ENCODE measurements at places on chromosomes 11 and 22. TPM values are rescaled to one million over a fixed set of nuclear protein-coding genes. Genes with fewer than 3 reads are reported as not detected.

- H3K4me3 ChIP-seq = no peak overlapping the region
- H3K27me3 ChIP-seq = peaks cover 10% of the 10 kb centered on the region
- H3K4me1 ChIP-seq = no peaks in the 10 kb centered on the region
- no peaks in the 10 kb centered on the region for H3K36me3 ChIP-seq
- ATAC-seq = no peak
- no peak overlapping the region for H3K27ac ChIP-seq
Observed at GRCh38 chr22:46547883-46548244, 10.4 kb upstream of the CELSR1 start.

DNA sequence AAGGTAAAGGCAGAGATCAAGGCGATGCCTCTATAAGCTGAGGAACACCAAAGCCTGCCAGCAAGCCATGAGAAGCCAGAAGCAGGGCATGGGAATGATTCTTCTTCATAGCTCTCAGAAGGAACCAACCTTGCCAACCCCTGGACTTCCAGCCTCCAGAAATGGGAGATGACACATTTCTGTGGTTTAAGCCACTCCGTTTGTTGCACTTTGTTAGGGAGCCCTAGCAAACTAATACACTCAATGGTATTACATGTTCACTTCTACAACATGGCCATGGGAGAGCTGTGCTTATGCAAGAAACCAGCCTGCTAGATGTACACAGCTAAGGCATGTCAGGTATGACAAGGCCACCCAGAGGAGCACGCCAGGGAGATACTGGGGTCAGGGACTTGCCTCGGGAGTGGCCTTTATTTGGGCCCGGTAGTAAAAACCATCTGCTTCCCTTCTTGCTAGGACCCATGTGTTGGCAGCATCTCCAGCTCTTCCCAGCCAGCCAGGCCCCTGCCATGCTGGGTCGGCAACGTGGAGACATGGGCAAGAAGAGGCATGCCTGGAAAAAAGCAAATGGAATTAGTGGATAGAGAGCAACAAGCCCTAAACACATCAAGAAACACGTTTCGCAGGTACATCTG lies 3.6 kb downstream of the C11orf16 start:
- ATAC-seq = no peak
- H3K27me3 ChIP-seq = no peaks in the 10 kb centered on the region
- H3K27ac ChIP-seq = no peak overlapping the region
- no peaks in the 10 kb centered on the region for H3K36me3 ChIP-seq
- no peak overlapping the region for H3K4me3 ChIP-seq
- H3K4me1 ChIP-seq = no peaks in the 10 kb centered on the region

DNA sequence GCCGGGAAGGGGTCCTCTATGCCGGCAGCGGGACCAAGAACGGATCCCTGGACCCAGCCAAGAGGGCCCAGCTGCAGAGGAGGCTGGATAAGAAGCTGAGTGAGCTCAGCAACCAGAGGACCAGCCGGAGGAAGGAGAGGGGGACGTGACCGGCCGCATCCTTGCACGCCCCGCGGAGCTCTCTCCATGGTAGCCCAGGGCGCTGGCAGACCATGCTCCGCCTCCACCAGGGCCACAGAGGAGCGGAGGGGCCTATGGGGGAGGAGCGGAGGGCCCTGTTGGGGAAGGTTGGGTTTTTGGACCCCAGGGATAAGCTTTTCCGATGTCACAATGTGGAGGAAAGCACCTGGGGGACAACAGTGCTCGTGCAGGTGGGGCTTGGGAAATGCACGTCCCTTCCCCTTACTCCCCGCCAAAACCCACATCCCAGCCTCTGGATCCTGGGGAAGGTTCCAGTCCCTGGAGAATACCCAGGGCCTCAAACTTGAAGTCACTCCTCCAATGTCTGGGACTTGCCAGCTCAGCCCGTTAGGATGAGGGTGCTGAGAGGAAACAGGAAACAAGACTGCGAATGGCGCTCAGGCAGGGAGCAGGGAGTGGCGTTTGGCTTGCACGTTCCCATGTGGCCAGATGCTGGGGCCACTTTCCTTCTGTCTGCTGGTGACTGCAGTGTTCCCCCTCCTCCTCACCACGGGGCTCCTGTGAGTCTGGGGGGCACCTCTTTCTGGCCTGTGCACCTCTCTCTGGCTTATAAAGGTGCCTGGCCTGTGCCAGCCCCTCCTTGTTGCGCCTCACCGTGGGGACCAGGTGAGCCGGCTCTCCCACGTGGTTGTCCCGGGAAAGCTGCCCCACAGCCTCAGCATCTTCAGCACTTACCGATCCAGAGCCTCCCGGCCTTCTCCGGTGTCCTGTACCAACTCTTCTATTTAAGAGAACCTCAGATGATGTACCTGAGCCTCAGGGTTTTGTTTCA lies 36.2 kb downstream of the IGHMBP2 start:
- H3K4me3 ChIP-seq = no peak overlapping the region
- H3K27me3 ChIP-seq = no peaks in the 10 kb centered on the region
- no peaks in the 10 kb centered on the region for H3K4me1 ChIP-seq
- H3K36me3 ChIP-seq = peaks cover 38% of the 10 kb centered on the region
- no peak for ATAC-seq
- H3K27ac ChIP-seq = no peak overlapping the region

DNA sequence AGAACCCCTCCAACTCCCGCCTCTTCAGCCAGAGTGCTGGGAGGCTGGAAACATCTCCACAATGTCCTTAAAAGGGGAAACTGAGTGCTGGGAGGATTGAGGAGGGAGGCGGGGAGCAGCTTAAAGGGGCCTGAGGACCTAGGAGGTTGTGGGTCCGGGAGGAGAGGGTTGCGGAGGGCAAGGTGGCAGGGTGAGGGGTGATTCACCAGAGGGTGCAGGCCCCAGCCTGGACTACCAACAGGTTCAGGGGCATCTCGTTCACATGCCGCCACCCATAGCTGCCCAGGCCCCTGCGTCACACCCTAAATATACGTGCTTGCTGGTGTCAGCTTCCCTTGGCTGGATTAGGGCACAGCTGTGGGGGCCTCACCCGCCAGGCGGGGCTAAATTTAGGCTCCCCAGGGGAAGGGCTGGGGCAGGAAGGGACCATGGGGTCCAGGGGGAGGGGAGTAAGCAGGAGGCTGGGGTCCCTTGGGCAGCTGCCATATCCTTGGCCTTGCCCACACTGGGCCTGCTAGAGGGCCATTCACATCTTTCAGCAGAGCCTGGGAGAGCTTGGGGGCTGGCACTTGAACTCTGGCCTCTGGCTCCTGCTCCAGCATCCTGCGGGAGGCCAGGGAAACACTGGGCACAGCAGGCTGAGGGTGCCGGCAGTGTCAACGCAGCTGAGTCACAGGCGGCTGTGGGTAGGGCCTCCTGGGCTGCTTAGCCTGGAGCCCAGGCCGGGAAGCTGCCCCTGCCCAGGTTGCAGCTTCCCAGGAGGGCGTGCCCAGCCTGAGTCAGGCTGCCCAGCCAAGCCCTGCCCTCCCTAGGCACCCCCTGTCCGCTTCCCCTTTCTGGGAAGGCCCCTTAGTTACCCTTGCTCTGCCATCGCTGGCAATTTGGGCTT lies 1.3 kb downstream of the EHBP1L1 start:
- peaks cover 18% of the 10 kb centered on the region for H3K4me1 ChIP-seq
- H3K27ac ChIP-seq = peak overlapping the region; percentile 89
- peak overlapping the region; percentile 94 for H3K4me3 ChIP-seq
- H3K27me3 ChIP-seq = no peaks in the 10 kb centered on the region

GRCh38 chr11:112972399-112973145 lies 11.4 kb downstream of the NCAM1 start:
- H3K36me3 ChIP-seq = no peaks in the 10 kb centered on the region
- H3K4me1 ChIP-seq = no peaks in the 10 kb centered on the region
- ATAC-seq = no peak
- H3K27me3 ChIP-seq = peaks cover 15% of the 10 kb centered on the region
- H3K27ac ChIP-seq = no peak overlapping the region
- H3K4me3 ChIP-seq = no peak overlapping the region

- no peaks in the 10 kb centered on the region for H3K36me3 ChIP-seq
- H3K27me3 ChIP-seq = peaks cover 25% of the 10 kb centered on the region
- H3K4me1 ChIP-seq = no peaks in the 10 kb centered on the region
- ATAC-seq = no peak
- no peak overlapping the region for H3K27ac ChIP-seq
Observed at GRCh38 chr11:119784421-119784820, 55.4 kb upstream of the NECTIN1 start.

- peaks cover 40% of the 10 kb centered on the region for H3K36me3 ChIP-seq
- H3K4me3 ChIP-seq = peak overlapping the region; percentile 98
- peak overlapping the region; percentile 61 for H3K27ac ChIP-seq
- peaks cover 39% of the 10 kb centered on the region for H3K4me1 ChIP-seq
- H3K27me3 ChIP-seq = no peaks in the 10 kb centered on the region
Observed at GRCh38 chr11:118921121-118921928, 4.4 kb downstream of the BCL9L start.

- no peak overlapping the region for H3K4me3 ChIP-seq
- H3K27me3 ChIP-seq = no peaks in the 10 kb centered on the region
- no peaks in the 10 kb centered on the region for H3K36me3 ChIP-seq
- H3K4me1 ChIP-seq = no peaks in the 10 kb centered on the region
- no peak overlapping the region for H3K27ac ChIP-seq
- no peak for ATAC-seq
Observed at GRCh38 chr11:6249770-6250555, 9.7 kb upstream of the CCKBR start.

GRCh38 chr11:75823946-75824345 lies 8.9 kb downstream of the UVRAG start:
- H3K27ac ChIP-seq = peak overlapping the region; percentile 58
- H3K36me3 ChIP-seq = peaks cover 24% of the 10 kb centered on the region
- peak overlapping the region; percentile 36 for H3K4me3 ChIP-seq
- ATAC-seq = no peak
- peaks cover 9% of the 10 kb centered on the region for H3K4me1 ChIP-seq

DNA sequence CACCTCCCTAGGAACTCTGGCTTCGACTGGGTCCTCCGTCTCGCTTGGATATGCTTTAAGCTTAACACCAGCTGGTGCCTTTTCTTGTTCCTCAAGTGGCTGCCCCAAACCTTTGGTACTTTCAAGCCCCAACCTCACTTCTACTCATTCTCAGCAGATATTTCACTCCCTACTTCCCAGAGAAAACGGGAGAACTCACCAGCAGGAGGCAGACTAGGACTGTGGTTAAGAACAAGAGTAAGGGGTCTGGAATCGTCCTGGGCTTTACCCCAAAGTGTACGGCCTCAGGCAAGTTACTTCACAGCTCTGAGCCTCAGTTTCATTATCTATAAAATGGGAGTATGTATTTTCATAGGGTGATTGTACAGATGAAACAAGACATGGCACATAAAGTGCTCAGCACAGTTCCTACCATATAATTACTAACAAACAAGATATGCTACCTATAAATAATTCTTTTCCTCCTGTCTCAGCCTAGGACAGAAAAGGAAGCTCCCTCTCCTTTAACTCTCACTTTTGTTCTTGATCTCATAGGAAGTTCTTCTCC lies 37.8 kb downstream of the PAMR1 start:
- peaks cover 34% of the 10 kb centered on the region for H3K27me3 ChIP-seq
- H3K36me3 ChIP-seq = no peaks in the 10 kb centered on the region
- no peak overlapping the region for H3K27ac ChIP-seq
- no peak for ATAC-seq
- no peak overlapping the region for H3K4me3 ChIP-seq

- ATAC-seq = peak; percentile 99
- no peaks in the 10 kb centered on the region for H3K36me3 ChIP-seq
- no peaks in the 10 kb centered on the region for H3K4me1 ChIP-seq
- H3K4me3 ChIP-seq = peak within 1 kb of the TSS; percentile 75
- H3K27me3 ChIP-seq = no peaks in the 10 kb centered on the region
- H3K27ac ChIP-seq = peak within 1 kb of the TSS; percentile 81
Observed at GRCh38 chr11:69048694-69049489, at the start of gene TPCN2. Gene TPCN2 (plus strand): TSS chr11:69048932. CDS start chr11:69048998, 66 bp downstream.

- H3K27ac ChIP-seq = no peak overlapping the region
- H3K27me3 ChIP-seq = peaks cover 2% of the 10 kb centered on the region
- no peaks in the 10 kb centered on the region for H3K4me1 ChIP-seq
- H3K36me3 ChIP-seq = no peaks in the 10 kb centered on the region
- H3K4me3 ChIP-seq = no peak overlapping the region
Observed at GRCh38 chr22:19664951-19665783, 49.1 kb upstream of the SEPTIN5 start.

DNA sequence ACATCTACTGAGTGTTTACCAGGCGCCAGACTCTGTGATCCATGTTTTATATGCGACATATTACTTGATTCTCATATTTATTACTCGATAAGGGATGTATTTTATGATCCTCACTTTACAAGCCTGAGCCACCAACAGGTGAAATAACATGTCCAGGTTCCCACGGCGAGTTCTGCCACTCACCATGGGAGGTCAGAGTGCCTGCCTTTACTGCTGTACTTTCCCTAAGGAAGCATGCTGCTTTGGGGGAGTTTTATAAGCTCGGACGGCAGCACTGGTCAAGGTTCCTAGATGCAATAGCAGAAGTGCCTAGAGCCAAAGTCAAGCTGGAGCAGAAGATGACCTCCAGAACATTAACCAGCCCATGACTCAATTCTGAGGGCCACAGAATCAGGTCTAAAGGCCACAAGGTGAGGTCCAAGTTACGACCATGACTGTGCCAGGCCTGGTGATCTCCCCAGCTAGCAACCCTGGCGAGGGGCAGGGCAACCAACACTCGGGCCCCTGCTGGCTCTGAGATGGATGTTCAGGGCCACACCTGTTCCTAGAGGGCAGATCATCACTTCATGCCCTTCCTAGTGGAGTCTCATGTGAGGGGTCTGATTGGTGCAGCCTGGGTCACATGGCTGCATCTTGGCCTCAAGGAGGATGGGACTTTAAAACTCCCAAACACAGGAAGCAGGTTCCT lies 14.2 kb downstream of the IFT27 start:
- no peaks in the 10 kb centered on the region for H3K27me3 ChIP-seq
- H3K4me3 ChIP-seq = no peak overlapping the region
- H3K36me3 ChIP-seq = no peaks in the 10 kb centered on the region
- H3K27ac ChIP-seq = no peak overlapping the region
- ATAC-seq = no peak

GRCh38 chr22:43013355-43014315 lies 1.3 kb downstream of the PACSIN2 start:
- H3K36me3 ChIP-seq = no peaks in the 10 kb centered on the region
- peak overlapping the region; percentile 88 for H3K27ac ChIP-seq

PGR gene
- total RNA-seq = not detected

GLYATL2 gene
- not detected for total RNA-seq

PTGDR2 gene
- total RNA-seq = 0.19 TPM

PNPLA5 gene
- not detected for total RNA-seq

SAMM50 gene
- 57.2 TPM for total RNA-seq

BIK gene
- total RNA-seq = 4.0 TPM

PHF21B gene
- not detected for total RNA-seq

OVCH2 gene
- total RNA-seq = not detected

TMEM121B gene
- total RNA-seq = not detected

Data from activated T-helper 17 cell treated with anti-CD3 and anti-CD28 coated beads, Interleukin-2, amount 50 U/mL, for 72 hours (primary cell).